Kidney tubule cell (primary cell): ENCODE measurements at places on chromosomes 11 and 22.

DNA sequence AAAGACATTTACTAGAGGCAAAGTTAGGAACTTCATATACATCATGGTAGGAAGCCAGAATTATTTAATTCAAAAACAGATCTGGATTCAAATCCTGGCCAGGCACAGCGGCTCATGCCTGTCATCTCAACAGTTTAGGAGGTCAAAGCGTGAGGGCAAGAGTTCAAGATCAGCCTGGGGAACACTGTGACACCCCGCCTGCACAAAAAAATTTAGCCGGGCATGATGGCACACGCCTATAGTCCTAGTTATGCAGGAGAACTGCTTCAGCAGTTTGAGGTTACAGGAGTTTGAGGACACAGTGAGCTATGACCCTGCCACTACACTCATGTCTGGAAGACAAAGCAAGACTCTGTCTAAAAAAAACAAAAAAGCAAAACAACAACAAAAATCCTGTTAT is 8.9 kb downstream of the MRTFA start:
- DNase-seq = no peak

DNA sequence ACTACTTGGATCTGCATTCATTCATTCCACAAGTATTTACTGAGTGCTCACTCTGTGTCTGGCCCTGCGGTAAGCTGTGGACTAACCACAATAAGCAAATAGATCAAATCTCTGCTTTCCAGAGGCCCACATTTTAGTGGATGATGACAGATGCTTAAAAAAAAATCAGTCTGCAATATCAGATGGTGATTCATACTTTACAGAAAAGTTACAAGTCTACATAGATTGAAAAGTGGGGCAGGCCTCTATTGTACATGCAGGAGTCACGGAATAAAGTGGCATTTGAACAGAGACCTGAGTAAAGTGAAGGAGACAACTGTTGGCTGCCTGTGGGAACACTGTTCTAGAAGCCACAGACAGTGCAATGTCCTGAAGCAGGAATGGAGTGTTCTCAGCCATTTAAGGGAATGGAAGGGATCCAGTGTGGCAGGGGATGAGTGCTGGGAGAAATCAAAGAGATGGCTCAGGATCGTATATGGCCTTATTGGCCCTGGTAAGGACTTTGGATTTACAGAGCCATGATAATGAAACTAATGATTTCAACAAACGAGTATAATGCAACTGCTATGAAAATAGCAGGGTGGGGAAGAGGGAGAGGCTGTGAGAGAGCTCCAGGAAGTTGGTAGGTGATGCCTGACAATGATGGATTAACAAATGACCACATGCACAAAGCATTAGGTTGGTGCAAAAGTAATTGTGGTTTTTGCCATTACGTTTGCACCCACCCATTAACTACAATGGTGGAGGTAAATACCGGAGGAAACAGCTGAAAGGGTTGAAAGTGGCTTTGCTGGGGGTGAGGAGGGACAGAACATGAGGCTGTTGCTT is 31.1 kb downstream of the TMEM45B start:
- DNase-seq = peak; percentile 87

DNA sequence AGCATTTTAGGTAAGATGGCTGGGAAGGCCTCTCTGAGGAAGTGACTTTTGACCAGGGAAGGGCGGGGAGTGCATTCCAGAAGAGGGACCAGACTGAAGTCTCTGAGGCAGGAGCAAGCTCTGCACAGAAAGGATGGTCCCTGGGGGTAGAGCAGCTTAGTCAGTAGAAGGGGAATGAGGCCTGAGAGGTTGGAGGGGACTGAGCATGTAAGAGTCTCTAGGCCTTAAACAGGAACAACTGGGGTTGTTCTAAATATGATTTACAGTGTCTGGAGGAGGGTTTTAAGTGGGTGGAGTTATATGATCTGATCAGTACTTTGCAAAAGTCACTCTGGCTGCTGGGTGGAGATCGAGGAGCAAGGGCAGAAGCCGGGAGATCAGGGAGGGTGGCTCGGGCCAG is 31.7 kb upstream of the TEF start:
- DNase-seq = no peak

- DNase-seq = no peak
Observed at GRCh38 chr22:48702573-48703264, 1125.0 kb downstream of the BRD1 start.

- no peak for DNase-seq
Observed at GRCh38 chr11:1934335-1935155, 12.6 kb upstream of the MRPL23 start.

DNA sequence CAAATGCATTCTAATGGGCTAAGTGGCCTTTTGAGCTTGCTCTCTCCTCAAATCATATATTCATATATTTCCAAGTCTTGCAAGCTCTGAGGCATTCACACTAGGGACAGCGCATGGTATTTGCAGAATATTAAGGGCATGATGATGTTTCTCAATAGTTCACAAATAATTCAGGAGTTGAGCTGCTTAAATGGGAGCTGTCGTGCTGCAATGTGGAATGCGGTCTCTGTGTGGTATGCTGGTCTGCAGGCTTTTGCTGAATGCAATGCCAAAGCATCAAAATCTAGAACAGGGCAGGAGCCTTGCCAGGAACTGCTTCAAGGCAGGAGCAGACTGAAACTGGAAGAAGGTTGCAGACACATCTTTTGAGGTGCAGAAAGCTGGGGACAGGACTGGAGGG is 1060.0 kb downstream of the TBC1D22A start:
- no peak for DNase-seq

DNA sequence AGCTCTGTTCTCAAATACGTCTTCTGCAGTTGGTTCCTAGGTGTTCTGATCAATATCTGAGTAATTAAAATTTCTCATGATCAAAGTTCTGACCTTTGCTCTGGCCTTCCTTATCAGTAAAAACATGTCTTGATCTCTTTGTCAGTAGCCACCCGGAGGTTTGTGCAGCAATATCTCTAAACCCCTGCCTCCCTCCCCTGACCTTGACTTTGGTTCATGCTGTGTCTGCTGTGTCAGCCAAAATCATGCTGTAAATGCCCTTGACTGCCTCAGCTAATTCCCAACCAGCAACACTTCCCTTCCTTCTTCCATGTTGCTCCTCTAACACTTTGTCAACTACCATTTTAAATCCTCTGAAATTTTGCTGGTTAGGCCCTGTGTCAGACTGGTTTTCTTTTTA is 424.7 kb downstream of the FAM181B start:
- no peak for DNase-seq

- DNase-seq = peak; percentile 8
Observed at GRCh38 chr11:45537614-45538013, 127.8 kb downstream of the CHST1 start.

- no peak for DNase-seq
Observed at GRCh38 chr11:111225881-111226280, 19.6 kb upstream of the POU2AF2 start.

GRCh38 chr11:58592760-58593472 is 14.1 kb downstream of the ZFP91 start:
- no peak for DNase-seq

DNA sequence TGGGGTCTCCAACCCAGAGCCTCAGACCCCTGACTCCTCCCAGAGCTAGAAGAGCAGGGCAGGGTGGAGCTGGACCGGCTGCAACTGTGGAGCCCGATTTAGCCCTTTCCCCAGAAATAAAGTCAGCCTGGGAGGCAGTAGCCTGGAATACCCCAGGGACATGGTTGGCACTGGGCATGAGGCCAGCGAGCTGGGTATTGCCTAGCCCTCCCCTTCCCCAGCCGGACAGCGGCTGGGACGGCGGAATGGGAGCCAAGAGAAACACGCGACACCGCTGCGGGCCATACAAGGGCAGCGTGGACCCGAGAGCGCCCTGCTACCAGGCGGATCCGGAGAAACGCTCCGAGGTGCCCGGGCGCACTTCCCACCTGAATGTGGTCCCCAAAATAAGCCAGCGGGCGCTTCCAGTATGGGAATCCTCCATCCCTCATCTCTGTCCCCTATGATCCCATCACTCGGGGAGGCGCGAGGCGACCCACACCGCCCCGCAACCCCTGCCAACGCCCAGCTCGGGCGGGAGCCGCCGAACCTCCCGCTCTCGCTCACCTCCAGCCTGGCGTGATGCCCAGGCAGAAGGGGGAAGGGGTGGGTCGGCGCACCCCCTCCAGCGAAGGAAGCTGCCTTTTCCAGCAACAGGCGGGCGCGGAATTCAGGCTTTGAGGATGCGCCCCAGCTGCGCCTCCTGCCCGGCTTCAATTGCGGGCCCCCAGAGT is 758 bp downstream of the MCAM start:
- peak; percentile 55 for DNase-seq

DNA sequence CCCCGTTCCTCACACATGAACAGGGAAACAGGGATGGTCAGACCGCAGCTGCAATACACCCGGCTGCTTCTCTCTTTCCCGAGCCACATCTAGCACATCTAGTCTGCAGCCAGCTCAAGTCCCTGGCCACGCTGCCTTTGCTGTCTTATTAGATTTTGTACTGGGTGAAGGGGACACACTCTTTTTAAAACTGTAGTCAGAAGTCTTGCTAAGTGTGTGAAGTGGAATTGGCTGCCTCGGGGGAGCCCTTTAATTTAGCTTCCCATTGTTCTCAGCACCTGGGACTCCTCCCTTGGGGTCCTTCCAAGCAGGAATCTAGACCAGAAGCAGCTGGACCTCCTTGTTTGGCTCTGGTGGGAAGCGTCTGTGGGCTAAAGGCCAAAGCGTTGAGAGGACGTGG is 420.0 kb downstream of the CTTN start:
- DNase-seq = no peak

- DNase-seq = no peak
Observed at GRCh38 chr11:73317373-73317772, 9.3 kb downstream of the ARHGEF17 start.

DNA sequence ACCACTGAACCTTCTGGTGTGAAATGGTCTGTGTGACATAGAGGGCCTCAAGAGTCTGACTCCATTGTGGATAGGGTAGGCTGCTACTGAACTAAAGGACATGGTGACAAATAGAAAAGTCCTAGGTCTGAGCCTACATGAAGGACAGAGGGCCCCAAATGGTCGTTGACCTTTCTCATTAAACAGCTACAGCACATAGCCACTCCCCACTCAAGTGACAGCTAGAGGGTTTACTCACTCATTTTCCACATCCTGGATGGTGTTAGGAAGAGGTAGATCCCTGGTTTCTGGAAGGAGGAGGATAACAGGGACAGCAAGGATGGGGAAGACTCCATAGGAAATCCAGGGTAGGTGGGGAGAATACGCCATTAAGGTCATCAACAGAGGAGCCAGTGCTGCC is 63.3 kb downstream of the SLC22A24 start:
- DNase-seq = no peak
